ENCODE measurements at places on chromosomes 11 and 22. TPM values are rescaled to one million over a fixed set of nuclear protein-coding genes. Genes with fewer than 3 reads are reported as not detected.

DNA sequence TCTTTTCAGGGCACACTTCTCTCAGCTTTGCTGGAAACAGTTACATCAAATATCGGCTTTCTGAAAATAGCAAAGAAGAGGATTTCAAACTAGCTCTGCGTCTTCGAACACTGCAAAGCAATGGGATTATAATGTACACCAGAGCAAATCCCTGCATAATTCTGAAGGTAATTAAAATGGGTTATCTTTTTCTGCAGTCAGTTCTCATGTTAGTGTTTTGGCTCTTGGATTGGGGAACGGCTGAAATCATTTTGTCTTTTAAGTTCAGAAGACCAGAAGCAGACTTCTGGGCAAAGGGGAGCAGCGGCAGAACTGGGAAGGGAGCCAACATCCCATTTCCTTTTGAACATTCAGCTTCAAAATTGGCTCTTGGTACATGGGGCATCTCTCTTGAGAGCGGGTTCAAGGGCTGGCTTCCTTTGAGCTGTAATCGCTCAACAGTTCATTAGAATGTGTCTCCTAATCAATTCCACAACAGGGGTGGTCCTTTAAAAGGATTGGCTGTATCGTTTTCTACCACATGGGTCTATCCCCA, 110.2 kb upstream of the MTNR1B start:
- no peak for DNase-seq

DNA sequence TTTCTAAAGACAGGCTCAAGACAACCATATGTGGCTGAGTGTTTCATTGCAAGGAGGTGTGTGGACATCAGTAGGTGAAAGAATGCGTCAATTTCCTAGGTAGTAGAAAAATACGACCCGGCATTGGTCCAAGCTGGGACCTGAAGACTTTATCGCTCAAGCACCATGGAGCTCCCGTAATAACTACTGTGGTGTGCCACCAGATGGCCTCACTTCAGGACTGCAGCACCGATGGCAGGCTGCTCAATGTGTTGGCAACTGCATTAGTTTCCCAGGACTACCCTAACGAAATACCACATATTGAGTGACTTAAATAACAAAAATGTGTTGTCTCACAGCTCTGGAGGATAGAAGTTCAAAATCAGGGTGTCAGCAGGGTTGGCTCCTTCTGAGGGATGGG, 72.4 kb upstream of the FAT3 start:
- no peak for DNase-seq

The SAA4 gene
- total RNA-seq = not detected

The FAM181B gene
- total RNA-seq = 0.27 TPM

The IL18 gene
- total RNA-seq = 12.3 TPM

All from thoracic aorta (tissue), 2 donors.